Gastrocnemius medialis (tissue), 4 donors: ENCODE measurements at places on chromosomes 4 and X. TPM values are rescaled to one million over a fixed set of nuclear protein-coding genes. Genes with fewer than 3 reads are reported as not detected.

Gene GRPR
- total RNA-seq = not detected

Gene TKTL2
- not detected for total RNA-seq

Gene ITIH6
- total RNA-seq = not detected

Gene HOPX
- total RNA-seq = 6.6 TPM

Gene HPSE
- 0.05 TPM for total RNA-seq

Gene SSX2B
- total RNA-seq = not detected

Gene SOD3
- total RNA-seq = 4.2 TPM

Gene FDCSP
- total RNA-seq = not detected

Gene AVPR2
- total RNA-seq = 3.8 TPM

Gene TSPAN7
- total RNA-seq = 65.7 TPM

Gene IQCM
- total RNA-seq = not detected

Gene IDH3G
- 92.7 TPM for total RNA-seq

Gene CLDN22
- not detected for total RNA-seq

Gene SH2D1A
- not detected for total RNA-seq

Gene LNX1
- total RNA-seq = 10.8 TPM

Gene TBC1D19
- 6.5 TPM for total RNA-seq

Gene NLRP2B
- total RNA-seq = not detected

Gene DUSP21
- total RNA-seq = not detected

DNA sequence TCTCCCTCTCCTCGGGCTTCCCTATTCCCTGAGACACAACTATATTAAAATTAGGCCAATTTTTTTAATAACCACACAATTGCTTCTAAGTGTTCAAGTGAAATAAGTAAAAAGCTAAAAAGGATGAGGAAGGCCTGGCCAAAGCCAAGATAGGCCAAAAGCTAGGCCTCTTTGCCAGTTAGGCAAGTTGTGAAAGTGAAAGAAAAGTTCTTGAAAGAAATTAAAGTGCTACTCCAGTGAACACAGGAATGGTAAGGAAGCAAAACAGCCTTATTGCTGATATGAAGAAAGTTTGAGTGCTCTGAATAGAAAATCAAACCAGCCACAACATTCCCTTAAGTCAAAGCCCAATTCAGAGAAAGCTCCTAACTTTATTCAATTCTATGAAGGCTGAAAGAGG is 114.2 kb upstream of the FAT4 start:
- no peak for DNase-seq

GRCh38 chrX:30990361-30990760 is 81.5 kb downstream of the FTHL17 start:
- no peak for DNase-seq

- no peak for DNase-seq
Measured at GRCh38 chrX:100289066-100289558, 121.0 kb downstream of the PCDH19 start.

- DNase-seq = peak; percentile 95
Measured at GRCh38 chrX:48539345-48540027, at the start of gene TBC1D25. Gene TBC1D25 (plus strand): TSS chrX:48539714. CDS start chrX:48539798, 84 bp downstream.

DNA sequence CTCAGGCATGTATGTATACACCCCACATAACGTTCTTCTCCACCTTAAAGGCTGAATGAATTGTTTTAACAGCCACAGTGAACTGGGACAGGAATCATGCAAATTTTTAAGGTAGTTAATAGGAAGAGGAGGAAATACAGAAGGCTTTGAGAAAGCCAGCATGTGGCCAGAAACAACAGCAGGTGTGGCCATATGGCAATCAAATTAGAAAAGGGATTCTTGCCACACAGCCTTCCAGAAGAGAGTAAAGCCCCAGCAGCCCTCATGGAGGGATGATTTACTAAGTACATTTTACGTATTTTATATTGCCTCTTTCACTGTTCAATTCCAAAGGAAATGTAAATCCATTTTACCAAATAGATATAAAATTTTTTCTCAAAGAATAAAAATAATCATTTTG is 792.2 kb downstream of the ADGRL3 start:
- DNase-seq = no peak

- DNase-seq = no peak
Measured at GRCh38 chr4:122619611-122620010, 1.3 kb downstream of the IL21 start.

GRCh38 chr4:105490523-105490922 is 16.7 kb upstream of the PPA2 start:
- no peak for DNase-seq

DNA sequence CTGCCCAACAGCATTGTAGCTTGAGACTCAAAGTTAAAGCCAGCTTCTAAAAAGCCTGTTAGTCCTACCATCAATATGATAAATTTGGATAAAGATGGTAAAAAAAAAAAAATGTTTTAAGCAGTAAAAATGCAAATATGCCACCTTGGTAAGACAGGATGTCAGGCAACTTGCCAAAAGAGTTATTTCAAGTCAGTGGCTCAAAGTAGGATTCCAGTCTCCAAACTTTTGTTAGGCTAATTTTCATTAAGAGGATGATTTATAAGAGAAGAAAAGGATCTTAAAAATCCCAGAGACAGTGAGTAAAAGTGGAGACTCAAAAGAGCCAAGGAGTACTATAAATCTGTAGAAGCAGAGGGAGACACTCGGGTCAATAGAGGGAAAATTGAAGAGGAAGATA is 47.5 kb downstream of the GASK1B start:
- no peak for DNase-seq

GRCh38 chr4:76984127-76984526 is 34.6 kb downstream of the SEPTIN11 start:
- DNase-seq = no peak

GRCh38 chr4:107066621-107067020 is 30.5 kb upstream of the DKK2 start:
- no peak for DNase-seq

- DNase-seq = no peak
Measured at GRCh38 chrX:1584237-1585011, 7.0 kb upstream of the AKAP17A start.

DNA sequence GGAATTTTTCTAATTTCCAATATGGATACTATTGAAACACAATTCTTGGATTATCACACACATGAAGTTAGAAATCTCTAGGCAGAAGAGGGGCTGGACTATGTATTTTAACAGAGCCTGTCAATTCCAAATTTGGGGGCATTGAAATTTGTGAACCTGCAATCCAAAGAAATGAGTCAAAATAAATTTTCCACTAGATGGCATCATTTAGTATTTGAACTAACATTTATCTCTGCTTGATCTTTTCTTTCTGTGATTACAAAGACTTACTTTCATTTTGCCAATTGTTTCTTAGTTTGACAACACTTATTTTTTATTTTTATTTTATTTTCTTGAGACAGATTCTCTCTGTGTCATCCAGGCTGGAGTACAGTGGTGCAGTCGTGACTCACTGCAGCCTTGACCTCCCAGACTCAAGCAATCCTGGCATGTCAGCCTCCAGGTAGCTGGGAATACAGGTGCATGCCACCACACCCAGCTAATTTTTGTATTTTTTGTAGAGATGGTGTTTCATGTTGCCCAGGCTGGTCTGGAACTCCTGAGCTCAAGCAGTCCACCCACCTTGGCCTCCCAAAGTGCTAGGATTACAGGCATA is 2.7 kb upstream of the PYURF start:
- DNase-seq = no peak

DNA sequence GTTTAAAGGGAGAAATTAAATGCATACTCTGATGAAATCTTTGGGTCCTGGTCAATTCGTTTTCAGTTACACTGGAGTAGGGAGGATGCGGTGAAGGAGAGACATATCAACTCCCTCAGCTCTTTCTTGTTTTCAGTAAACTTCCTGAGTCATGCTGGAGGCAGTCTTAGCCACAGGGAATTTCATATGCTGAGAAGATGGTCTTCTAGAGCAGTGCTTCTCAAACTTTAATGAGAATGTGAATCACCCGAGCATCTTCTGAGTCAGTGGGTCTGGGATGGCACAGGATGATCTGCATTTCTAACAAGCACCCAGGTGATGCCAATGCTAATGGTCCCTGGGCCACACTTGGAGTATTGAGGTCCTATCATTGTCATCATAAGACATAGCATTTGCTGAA is 214.5 kb downstream of the KIT start:
- DNase-seq = no peak

DNA sequence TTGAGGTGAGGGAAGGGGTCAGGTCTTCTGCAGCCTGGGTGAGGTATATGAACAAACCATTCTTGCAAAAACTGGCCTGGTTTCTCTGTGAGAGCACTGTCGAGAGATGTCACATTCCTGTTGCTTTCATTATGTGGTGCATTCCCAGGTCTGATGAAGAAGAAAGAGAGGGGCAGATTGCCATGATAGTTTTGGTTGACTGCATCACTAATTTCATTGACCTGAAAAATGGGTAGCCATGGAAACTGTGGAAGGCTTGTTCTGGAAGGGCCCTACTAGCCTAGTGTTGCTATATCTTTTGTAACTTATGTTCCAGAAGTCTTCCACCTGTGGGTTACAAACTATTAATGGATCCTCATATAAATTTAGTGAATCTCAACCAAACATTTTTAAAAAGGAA is 32.9 kb upstream of the CYBB start:
- no peak for DNase-seq

- DNase-seq = no peak
Measured at GRCh38 chr4:54976682-54977081, 148.7 kb downstream of the KDR start.

- DNase-seq = no peak
Measured at GRCh38 chr4:99894998-99895397, 771 bp upstream of the LAMTOR3 start.

- DNase-seq = no peak
Measured at GRCh38 chrX:66005830-66006449, 33.9 kb downstream of the VSIG4 start.

DNA sequence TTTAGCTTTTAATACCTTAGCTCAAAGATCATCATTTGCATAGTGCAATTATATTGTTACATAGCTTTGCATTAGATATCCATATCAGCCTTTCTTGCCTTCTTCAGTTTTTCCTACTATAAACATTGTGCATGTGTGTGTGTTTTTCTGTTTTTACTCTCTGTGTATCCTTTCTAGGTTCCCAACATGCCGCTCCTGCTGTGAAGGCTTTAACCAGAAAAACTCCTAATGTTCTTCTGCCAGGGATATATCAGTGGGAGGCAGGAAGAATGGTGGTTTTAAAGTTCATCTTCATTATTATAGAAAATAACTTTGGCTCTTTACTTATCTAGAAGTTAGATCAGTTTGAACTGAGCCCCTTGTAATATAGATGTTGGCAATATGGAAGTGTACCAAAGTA is 61.2 kb downstream of the CPE start:
- no peak for DNase-seq

- DNase-seq = no peak
Measured at GRCh38 chrX:75156531-75156945, 455 bp upstream of the ABCB7 start.

- no peak for DNase-seq
Measured at GRCh38 chr4:47643845-47644244, 158.8 kb downstream of the ATP10D start.

- no peak for DNase-seq
Measured at GRCh38 chrX:107522901-107523300, 73.4 kb downstream of the FRMPD3 start.

- DNase-seq = no peak
Measured at GRCh38 chrX:1528186-1528883, 8.7 kb downstream of the P2RY8 start.

GRCh38 chr4:20764366-20764992 is 64.2 kb downstream of the PACRGL start:
- DNase-seq = no peak

DNA sequence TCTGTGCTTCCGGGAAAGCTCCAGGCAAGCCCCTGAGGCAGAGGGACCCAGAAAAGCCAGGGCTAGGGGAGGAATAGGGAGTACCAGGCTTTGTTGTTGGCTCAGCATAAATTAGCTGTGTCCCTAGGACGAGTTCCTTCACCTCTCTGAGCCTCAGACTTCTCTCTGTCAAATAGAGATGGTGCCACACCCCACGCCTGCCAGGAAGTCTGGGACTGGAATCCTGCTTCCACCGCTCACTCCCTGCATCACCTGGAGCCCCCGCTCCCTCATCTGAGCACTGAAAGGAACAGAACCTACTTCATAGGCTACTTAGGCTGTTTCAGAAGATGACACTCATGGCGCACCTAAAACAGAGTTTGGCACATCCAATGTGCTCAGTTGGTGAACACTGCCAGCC is 8.1 kb upstream of the JAKMIP1 start:
- DNase-seq = no peak

DNA sequence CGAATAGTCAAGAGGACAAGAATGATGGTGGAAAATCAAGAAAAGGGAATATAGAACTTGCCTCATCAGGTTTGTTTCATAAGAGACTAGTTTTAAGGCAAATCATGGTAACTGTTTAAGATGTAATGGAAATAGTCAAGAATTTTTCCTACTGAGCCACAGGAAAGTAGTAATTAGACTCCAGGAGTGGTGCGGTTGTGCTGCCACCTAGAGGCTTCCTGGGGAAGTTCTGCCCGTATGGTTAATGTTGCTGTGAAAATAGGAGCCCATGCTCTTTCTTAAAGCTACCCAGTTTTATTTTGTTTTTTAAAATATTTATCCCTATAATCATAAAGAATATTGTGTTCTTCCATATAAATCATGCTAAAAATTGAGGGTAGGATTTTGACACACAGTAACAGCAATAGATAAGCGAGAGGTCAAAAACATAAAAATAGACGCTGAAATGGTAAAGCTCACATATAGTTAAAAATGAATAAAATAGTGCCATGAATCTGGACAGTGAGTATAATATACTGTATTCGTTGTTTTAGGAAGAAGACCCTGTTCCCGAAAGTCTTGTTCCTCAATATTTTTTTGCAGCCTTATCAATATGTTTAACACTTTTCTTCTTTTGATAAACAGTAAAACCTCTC is 87.0 kb downstream of the PHOX2B start:
- peak; percentile 6 for DNase-seq

- no peak for DNase-seq
Measured at GRCh38 chr4:111231281-111231680, 608.4 kb upstream of the PITX2 start.

GRCh38 chr4:81756973-81757372 is 285.3 kb upstream of the RASGEF1B start:
- DNase-seq = no peak

- no peak for DNase-seq
Measured at GRCh38 chrX:153773741-153774575, 6.9 kb upstream of the SRPK3 start.

- DNase-seq = no peak
Measured at GRCh38 chr4:25031077-25031621, 403 bp upstream of the LGI2 start.

DNA sequence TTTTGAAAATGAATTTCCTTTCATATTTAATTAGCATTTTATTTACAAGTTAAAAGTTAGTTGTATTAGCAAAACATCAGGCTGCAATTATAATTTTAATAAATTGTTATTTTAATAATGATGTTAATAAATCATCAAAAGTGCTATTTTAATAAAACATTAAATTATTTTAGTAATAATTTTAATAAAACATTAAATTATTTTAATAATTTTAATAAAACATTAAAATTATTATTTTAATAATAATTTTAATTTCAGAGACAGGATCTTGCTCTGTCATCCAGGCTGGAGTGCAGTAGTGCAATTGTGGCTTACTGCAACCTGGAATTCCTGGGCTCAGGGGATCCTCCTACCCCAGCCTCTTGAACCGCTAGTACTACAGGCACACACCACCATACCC is 10.8 kb downstream of the RAP2C start:
- DNase-seq = no peak

GRCh38 chr4:72302981-72303704 is 265.9 kb downstream of the ADAMTS3 start:
- DNase-seq = no peak
